Activated T-helper 2 cell treated with anti-CD3 and anti-CD28 coated beads, Interferon-gamma antibody, Interleukin-2, Interleukin-4, amounts not matched to agents 10 μg/mL and 5 μg/mL and 100 μg/mL, durations not matched to agents 14 hours and 24 hours and 36 hours (primary cell): ENCODE measurements at places on chromosomes 6 and 20. TPM values are rescaled to one million over a fixed set of nuclear protein-coding genes. Genes with fewer than 3 reads are reported as not detected.

The SCP2D1 gene
- not detected in 2 replicates for total RNA-seq

The TAGAP gene
- 34.3 and 38.1 TPM in 2 replicates for total RNA-seq

The SLC4A11 gene
- 1.6 and 2.5 TPM in 2 replicates for total RNA-seq

The RAET1E gene
- not detected in 2 replicates for total RNA-seq

The FOXQ1 gene
- not detected in 2 replicates for total RNA-seq

The RBBP8NL gene
- not detected in 2 replicates for total RNA-seq

The SPATA25 gene
- 0.60 and 1.1 TPM in 2 replicates for total RNA-seq

The PAX1 gene
- not detected in 2 replicates for total RNA-seq

The CLVS2 gene
- total RNA-seq, result not detected in 2 replicates

The ZNF334 gene
- 1.2 and 1.4 TPM in 2 replicates for total RNA-seq

The MCHR2 gene
- total RNA-seq, result not detected in 2 replicates

- no peak for DNase-seq
These were observed 98.4 kb upstream of the MAN1A1 start for GRCh38 chr6:119447921-119448320.

GRCh38 chr6:34906826-34907225, 17.8 kb downstream of the ANKS1A start:
- no peak for DNase-seq

DNA sequence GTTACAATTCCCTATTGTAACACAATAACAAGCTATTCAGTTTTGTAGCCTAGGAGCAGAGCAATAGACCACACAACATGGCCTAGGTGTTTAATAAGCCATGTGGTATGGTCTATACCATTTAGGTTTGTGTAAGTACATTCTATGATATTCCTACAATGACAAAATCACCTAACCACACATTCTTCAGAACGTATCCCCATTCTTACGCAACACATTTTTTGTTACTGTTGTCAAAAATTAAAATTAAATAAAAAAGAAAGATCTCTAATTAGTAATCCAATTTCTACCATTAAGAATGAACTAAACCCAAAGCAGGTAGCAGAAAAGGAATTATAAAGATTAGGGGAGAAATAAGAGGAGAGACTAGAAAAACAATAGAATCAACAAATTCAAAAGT, 44.0 kb downstream of the RANBP9 start:
- DNase-seq, result no peak

GRCh38 chr20:13037727-13038126, 29.0 kb downstream of the SPTLC3 start:
- DNase-seq, result no peak

DNA sequence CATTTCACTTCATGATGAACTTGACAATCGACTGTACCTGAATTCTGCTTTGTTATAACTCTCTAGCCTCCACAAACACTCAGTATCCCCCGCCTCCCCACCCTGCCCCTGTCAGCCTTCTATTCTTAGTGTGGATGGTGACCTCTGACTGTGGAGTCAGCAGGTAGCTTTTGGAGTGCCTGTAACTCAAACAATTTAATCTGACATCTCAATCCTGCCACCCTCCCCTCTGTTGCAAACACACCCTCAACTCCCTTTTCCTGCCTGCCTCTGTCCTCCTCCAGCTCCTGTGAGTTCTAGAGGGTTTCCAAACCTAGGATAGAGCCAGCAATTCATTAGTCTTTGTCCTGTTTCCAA, 20.3 kb downstream of the DAAM2 start:
- DNase-seq, result no peak

GRCh38 chr6:42190554-42191183, 4.1 kb downstream of the GUCA1B start:
- no peak for DNase-seq

DNA sequence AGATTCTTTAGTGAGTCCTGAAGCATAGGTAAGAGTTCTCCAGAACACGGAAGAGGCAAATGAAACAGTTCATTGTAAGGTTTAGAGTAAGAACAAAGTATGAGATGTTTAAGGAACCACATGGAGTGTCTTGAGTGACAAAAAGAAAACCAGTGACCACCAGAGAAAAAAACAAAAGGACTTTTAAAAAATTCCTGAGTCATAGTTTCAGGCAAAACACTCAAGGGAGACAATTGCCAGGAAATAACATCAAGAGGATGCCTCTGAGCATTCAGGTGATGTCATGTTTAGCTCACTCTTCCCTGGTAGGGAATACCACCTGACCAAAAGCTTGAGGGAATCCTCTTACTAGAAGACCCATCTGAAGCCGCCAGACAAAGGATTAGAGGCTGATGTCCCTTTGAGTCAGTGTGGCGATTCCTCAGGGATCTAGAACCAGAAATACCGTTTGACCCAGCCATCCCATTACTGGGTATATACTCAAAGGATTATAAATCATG, 110.3 kb downstream of the COL19A1 start:
- no peak for DNase-seq

DNA sequence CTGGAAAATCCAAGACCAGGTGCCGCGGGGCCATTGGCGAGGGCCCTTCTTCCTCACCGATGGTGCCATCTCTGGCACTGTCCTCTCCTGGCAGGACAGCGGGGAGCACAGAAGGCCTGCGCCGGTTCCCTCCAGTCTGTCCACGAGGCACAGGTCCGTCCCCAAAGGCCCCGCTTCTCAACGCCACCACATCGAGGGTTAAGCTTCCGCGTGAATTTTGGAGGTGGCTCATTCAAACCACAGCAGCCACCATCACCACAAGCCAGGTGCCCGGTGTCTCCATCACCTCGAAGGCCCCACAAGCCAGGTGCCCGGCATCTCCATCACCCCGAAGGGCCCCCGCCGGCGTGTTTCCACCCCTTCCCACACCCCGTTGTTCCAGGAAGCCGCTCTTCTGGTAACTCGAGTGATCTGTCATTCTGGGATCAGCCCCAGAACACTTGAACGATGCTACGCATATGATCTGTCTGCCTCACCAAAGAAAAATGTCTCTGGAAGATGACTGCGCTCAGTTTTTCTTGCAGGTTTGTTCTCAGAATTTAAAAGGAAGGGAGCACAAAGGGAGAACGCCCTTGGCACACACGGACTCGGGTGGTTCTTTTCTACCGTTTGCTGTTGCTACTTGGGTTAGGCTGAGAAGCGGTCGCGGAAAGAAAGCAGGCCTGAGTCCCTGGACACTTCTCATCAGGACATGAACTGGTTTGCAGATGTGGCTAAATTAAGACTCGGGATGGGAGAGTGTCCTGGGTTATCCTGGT, 9.9 kb upstream of the KIF25 start:
- no peak for DNase-seq

DNA sequence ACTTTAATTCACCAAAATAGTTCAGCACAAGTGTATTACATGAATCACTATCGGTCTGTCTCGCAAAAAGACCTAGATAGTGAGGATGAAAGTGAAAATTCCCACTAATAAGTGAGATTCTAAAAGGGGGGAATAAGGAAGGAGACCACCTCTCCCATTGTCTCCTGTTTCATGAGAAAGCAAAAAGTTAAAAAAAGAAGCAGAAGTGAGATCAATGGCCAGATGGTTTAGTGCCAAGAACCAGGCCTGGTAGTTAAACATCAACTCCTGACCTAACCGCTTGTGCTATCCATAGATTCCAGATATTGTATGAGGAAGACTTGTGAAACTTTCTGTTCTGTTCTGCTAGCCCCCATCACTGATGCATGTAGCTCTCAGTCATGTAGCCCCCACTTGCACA, 293.0 kb downstream of the RNGTT start:
- DNase-seq, result no peak

- DNase-seq, result no peak
These were observed 120.4 kb downstream of the OGFRL1 start for GRCh38 chr6:71408787-71409723.

GRCh38 chr6:139154881-139155547, 20.1 kb downstream of the HECA start:
- no peak for DNase-seq

- no peak for DNase-seq
These were observed 183.0 kb upstream of the TAB2 start for GRCh38 chr6:149134511-149134933.

DNA sequence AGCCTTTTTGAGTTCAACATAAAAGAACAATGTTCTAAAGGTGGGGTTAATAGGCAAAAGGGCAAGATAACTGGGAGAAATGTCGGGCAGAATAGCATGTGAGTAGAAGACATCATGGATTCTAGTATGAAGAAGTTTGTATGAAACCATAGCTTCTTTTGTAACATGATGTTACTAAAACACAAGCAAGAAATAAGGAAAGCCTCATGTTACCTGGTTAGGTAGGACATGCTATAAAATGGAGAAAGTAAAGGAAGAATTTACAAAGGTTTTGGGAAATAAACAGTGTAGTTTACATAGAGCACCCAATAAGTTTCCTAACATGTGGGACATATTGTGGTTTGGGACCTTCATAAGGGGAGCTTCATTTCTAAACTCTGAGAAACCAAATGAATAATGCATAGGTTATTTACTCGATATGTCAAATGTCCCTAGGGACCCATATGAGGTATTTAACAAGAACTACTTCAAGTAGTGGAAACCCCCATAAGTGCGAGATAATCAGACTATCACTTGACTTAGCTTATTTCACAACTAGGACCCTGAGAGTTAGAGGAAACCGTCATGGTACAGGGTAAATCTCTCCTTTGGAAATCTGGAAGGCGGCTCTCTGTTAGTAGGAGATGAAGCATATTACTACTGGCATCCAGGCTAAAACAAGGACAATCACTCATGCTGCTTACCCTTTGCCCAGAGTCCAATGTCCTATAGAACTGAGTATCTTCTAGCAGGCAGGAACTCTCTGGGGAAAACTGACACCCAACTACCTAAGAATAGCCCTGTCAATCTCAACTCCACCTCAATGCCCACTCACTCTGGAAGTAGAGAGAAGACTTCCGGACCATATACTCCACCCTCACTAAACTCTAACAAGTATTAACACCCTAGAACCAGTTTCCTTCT, 57.5 kb downstream of the ILRUN start:
- no peak for DNase-seq

GRCh38 chr6:129073691-129074395, 190.9 kb downstream of the LAMA2 start:
- no peak for DNase-seq

- DNase-seq, result no peak
These were observed 107.4 kb downstream of the SAMD5 start for GRCh38 chr6:147615659-147616456.

- no peak for DNase-seq
These were observed 60.5 kb upstream of the PRND start for GRCh38 chr20:4661191-4661590.

DNA sequence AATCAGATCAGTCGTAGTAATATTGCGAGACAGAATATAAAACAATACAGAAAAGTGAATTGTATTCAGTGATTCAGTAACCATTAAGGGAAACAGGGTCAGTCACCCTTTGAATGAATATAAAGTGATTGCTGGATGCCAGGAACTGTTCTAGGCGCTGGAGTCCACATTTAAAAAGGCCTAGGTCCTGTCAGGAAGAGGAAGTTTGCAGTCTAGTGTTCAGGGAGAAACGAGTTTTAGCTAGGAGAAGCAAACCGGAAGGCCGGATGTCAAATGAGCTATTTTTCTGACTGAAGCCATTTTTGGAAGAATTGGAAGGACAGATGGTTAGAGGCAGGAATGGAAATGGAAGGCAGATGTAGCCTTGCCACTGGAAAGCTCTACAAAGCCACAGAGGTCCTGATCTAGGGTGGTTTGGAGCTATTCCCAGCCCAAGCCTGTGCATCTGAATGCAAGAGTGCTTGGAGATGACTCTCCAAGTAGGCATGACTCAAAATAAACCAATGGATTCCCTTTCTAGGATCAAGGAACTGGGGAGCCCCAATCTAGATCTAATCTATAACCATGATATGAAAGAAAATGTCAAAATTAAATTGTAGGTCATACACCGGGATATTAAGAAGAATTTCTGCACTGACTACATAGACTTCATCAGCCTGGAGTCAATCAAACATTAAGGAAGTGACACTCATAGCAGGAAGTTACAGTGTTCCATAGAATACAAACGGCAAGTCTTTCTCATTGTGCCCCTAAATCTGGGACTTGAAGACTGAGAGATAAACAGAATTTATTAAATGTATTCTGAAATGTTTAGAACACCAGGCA, 36.8 kb upstream of the CDKAL1 start:
- DNase-seq, result no peak

GRCh38 chr20:10939331-10939941, 265.6 kb upstream of the JAG1 start:
- no peak for DNase-seq

DNA sequence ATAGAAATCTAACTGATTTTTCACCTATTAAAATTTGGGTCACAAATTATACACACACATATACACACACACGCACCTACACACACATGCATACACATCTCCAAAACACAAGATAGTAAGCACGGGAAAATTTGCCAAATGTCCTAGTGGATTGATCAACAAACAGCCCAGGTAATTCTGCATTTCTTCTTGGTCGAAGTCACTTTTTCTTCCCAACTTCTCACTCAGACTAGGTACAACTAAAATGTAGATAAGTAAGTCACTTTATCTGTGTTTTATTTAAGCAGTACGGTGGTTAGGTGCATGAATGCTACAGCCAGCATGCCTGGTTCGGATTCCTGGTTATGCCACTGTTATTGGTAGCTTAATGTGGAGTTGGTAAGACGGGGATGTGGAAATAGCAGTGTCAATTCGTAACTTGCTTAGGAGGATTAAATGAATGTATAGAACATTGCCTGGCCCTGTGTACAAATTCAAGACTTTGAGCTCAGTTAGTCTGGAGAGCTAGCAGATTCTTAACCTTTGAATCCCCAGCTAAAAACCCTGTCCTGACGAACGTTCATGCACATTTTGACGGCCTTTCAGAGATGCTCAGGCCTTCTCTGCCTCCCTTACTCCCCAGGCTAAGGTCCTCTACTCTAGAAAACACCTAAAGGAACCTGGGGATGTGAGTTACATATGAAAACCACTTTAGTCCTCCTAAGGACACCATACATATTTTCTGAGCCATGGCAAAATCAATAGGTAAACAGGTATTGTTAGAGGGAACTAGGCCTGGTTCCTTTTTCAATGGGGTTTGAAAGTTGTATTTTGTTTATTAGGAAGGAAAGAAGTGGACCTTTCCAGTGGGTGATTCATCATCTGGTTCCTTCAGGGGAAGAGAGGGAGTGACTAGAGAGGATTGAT, 50.9 kb downstream of the CYP24A1 start:
- no peak for DNase-seq

GRCh38 chr6:143549949-143550268, 38.4 kb upstream of the FUCA2 start:
- DNase-seq, result no peak
